ENCODE measurements at places on chromosomes 13 and 19.

- H3K27ac ChIP-seq = no peak overlapping the region
- H3K4me1 ChIP-seq = no peaks in the 10 kb centered on the region
- DNase-seq = no peak
- no peaks in the 10 kb centered on the region for H3K36me3 ChIP-seq
- H3K4me3 ChIP-seq = no peak overlapping the region
These were observed 323.8 kb downstream of the LMO7 start for GRCh38 chr13:75959861-75960481.

- H3K27ac ChIP-seq = no peak overlapping the region
- DNase-seq = no peak
- no peak overlapping the region for H3K4me3 ChIP-seq
- H3K36me3 ChIP-seq = peaks cover 5% of the 10 kb centered on the region
- H3K27me3 ChIP-seq = no peaks in the 10 kb centered on the region
These were observed 213.6 kb downstream of the FOXO1 start for GRCh38 chr13:40452741-40453334.

DNA sequence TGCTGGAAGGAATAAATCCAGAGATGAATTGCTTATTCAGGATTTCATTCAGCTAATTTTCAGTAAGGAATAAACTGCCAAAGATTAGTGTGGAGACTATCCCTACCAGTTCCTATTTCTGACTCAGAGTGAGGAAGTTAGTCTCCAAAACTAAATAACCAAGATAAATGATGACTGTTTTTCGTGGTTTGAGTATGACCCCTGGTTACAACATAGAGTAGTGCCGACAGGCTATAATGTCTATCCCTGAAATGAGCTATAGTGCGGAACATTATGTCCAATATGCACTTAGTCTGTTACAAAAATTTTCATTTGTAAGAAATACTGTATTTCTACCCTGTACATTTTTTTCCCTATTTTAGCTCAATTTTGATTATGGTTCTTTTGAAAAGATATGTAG is 51.4 kb downstream of the NBEA start:
- peaks cover 37% of the 10 kb centered on the region for H3K36me3 ChIP-seq
- no peak overlapping the region for H3K4me3 ChIP-seq
- no peaks in the 10 kb centered on the region for H3K27me3 ChIP-seq
- no peak for DNase-seq

DNA sequence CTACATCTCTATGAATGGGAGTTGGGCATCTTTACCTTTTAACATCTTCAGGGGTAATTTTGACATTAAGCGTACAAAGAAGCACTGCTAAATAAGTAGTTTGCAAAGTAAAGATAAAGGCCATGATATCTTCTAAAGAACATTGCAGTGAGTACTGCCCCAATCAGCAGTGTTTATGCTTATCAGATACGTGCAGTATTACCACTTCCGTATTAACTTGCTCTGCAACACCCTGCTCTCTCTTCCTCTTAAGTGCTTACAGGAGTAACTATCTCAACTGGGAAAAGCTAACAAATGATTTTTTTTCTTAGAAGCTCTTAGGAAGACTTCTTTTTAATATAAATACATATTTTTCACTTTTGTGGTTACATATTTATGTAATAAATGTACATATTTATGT is 793.7 kb upstream of the SLC10A2 start:
- H3K27me3 ChIP-seq = no peaks in the 10 kb centered on the region
- no peak for DNase-seq
- H3K27ac ChIP-seq = no peak overlapping the region
- no peaks in the 10 kb centered on the region for H3K4me1 ChIP-seq
- no peaks in the 10 kb centered on the region for H3K36me3 ChIP-seq

DNA sequence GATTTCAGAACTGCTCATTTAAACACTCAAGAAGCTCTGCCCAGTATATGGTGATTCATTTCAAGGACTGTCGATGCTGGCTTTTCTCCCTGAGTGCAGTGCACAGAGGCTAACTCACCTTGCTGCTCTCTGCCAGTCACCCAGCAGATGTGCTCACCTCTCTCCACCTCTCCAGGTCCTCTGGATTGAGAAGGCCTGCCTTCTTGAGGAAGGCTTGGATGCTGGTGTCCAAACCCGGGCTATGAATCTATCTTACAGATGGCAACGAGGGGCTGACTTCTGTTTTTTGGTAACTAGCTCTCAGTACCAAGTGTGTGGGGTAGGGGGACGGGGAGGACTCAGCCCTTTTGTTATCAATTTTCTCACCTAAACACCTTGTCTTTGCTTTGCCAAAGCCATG is 47.6 kb downstream of the TEX29 start:
- no peak overlapping the region for H3K27ac ChIP-seq
- no peak overlapping the region for H3K4me3 ChIP-seq
- H3K4me1 ChIP-seq = peaks cover 4% of the 10 kb centered on the region
- H3K27me3 ChIP-seq = no peaks in the 10 kb centered on the region
- no peaks in the 10 kb centered on the region for H3K36me3 ChIP-seq

GRCh38 chr19:16368385-16369305 is 44.0 kb downstream of the KLF2 start:
- peaks cover 3% of the 10 kb centered on the region for H3K4me1 ChIP-seq
- H3K27ac ChIP-seq = no peak overlapping the region
- H3K4me3 ChIP-seq = no peak overlapping the region

- no peak for DNase-seq
- H3K36me3 ChIP-seq = peaks cover 3% of the 10 kb centered on the region
- no peak overlapping the region for H3K4me3 ChIP-seq
- no peak overlapping the region for H3K27ac ChIP-seq
- no peaks in the 10 kb centered on the region for H3K27me3 ChIP-seq
- H3K4me1 ChIP-seq = no peaks in the 10 kb centered on the region
These were observed 19.5 kb upstream of the MAB21L1 start for GRCh38 chr13:35496006-35496405.

GRCh38 chr19:44574186-44574950 is 39.0 kb upstream of the IGSF23 start:
- H3K27ac ChIP-seq = peak overlapping the region; percentile 52
- no peaks in the 10 kb centered on the region for H3K36me3 ChIP-seq
- peaks cover 14% of the 10 kb centered on the region for H3K27me3 ChIP-seq
- DNase-seq = no peak

Data from naive thymus-derived CD8-positive, alpha-beta T cell (primary cell).